ENCODE measurements at places on chromosomes 6 and 20.

DNA sequence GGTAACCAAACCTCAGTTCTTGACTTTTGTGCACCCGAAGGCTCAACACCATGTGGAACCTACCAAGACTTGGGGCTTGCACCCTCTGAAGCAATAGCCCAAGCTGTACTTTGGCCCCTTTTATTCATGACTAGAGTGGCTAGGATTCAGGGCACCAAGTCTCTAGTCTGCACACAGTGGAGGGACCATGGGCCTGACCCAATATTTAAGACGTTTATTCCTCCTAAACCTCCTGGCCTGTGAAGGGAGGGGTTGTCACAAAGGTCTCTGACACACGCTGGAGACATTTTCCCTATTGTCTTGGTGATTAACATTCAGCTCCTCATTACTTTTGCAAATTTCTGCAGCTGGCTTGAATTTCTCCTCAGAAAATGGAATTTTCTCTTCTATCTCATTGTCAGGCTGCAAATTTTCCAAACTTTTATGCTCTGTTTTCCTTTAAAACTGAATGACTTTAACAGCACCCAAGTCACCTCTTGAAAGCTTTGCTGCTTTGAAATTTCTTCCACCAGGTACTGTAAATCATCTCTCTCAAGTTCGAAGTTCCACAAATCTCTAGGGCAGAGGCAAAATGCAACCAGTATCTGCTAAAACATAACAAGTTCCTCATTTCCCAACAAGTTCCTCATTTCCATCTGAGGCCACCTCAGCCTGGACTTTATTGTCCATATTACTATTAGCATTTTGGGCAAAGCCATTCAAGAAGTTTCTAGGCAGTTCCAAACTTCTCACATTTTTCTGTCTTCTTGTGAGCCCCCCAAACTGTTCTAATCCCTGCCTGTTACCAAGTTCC lies 481.4 kb upstream of the BTBD3 start:
- no peak for DNase-seq

- DNase-seq = no peak
Observed at GRCh38 chr20:29790510-29790909, 1467.0 kb upstream of the DEFB115 start.

DNA sequence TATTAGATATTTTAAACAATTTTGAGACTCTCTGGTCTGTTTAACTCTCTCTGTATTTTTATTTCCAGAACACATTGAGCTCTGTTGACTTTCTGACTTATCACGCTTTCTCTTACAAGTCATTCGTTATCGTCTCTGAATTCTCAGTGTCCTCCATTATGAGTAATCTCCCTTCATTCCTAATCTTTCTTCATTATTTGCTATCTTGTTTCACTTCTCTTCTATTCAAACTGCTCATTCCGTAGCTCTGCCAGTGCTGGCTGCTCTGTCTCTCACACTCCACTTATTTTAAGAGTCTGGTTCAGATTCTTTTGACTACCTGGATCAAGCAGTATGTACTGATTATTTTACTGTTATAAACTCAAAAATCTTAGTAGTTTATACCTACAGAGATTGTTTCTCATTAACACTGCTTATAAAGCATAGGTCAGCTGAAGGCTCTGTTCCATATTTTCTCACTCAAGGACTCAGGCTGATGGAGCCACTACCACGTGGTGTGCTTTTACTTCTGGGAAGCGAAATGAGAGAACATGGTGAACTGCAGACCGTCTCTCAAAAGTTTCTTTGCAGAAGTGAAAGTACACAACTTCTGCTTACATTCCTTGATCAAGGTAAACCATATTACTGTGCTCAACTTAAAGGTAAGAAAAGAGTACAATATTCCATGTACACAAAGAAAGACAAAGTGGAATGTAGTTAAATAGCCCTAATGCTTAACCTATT lies 485.2 kb downstream of the GRIK2 start:
- DNase-seq = no peak

DNA sequence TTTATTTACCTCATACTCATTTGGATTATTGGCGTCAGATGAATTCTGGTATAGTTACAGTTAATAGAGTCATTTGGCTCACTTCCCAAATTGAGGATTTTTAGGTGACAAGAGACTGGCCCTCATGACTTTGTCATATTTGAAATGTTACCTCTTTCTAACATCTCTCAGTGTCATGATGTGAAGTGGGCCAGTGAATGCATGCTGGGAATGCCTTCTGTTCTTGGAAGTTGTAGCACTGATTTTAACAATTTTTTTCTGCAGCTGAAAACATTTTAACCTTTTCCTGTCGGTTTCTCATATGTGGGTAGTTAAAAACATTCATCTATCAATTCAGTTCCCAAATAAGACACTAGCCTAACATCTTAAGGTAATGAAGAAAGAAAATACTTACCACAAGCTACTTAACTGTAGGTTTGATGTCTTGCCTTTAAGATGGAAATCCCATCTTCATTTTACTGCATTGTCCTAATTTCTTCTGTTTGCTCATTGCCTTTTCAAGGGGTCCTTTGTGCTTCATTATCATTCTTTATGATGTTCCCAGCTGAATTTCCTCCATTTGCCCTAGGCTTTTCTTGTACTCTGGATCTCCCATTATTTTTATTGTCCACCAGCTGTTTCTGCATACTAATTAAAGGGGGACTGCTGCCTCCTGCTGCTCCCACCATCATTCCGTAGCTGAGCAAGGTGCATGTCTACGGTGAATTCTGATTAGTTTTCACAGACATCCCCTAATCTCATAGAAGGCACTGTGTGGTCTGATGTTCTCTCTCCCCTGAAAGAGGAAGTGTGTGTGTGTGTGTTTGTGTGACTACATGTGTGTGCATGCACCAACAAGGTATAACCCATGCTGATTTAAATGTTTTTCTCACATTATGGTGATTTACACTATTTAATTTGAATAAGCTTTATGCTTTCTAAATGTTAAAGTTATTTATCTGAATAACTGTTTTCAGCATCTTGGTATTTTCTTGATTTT lies 109.5 kb downstream of the B3GAT2 start:
- DNase-seq = no peak

DNA sequence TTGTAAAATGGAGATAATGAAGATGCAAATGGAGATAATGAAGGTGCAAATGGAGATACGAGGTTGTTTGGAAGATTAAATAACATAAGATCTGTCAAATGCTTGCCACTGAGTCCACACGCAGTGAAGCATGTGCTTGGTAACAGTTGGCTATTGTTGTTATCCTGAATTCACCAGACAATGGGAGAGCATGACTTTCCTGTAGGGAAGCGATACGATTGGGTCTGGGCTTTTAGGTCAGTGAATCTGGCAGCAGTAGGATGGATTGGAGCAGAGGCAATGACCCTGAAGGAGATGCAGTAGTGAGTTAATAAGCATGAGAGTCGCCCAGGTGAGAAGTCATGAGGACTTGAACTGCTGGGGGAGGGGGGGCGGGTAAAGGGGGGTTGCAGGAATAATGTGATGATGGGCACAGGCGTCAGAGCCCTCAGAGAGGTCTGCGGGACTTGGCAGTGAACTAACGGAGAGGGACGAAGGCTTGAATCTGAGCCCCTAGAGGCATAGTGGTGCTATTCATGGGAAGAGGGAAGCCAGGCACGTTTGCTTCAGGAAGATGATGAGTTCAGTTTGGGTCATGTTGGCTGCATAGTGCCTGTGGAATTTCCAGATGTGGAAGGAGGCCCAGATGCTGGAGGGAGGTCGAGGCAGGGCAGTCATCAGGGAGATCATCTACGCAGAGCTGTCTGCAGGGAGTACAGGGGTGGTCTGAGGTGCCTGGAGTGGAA lies 55.4 kb downstream of the ZDHHC14 start:
- DNase-seq = no peak

DNA sequence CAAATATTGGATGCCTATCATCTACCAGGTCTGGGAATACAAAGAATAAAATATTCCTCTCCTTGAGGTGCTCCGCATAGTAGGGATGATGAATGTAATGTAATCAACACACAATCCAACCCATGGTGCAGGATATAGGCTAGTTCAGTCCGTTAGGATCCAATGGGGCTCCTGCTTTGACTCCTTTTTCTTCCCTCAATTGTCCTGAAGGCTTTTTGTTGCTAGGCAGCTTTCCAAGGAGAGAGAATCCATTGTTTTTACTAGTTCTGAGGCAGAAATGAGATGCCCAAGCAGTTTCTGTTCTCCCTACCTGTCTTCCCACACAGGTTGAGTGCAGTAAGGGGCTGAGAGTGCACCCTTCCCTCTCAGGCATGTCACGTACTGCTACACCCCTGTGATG lies 12.1 kb downstream of the WRNIP1 start:
- no peak for DNase-seq

- DNase-seq = peak; percentile 36
Observed at GRCh38 chr6:161694995-161695394, 421.1 kb upstream of the AGPAT4 start.

GRCh38 chr6:38501931-38502330 lies 137.8 kb downstream of the BTBD9 start:
- no peak for DNase-seq

DNA sequence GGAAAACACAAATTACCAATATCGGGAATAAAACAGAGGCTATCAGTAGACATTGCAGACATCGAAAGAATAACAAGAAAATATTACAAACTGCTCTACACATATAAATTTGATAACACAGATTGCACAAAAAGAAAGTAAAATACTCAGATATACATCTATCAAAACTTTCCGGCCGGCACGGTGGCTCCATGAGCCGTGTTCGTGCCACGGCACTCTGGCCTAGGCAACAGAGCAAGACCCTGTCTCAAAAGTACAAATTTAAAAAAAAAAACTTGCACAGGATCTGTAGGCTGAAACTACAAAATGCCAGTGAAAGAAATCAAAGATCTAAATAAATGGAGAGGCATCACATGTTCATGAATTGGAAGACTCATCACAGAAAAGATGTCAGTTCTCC lies 49.4 kb downstream of the SNX5 start:
- no peak for DNase-seq

DNA sequence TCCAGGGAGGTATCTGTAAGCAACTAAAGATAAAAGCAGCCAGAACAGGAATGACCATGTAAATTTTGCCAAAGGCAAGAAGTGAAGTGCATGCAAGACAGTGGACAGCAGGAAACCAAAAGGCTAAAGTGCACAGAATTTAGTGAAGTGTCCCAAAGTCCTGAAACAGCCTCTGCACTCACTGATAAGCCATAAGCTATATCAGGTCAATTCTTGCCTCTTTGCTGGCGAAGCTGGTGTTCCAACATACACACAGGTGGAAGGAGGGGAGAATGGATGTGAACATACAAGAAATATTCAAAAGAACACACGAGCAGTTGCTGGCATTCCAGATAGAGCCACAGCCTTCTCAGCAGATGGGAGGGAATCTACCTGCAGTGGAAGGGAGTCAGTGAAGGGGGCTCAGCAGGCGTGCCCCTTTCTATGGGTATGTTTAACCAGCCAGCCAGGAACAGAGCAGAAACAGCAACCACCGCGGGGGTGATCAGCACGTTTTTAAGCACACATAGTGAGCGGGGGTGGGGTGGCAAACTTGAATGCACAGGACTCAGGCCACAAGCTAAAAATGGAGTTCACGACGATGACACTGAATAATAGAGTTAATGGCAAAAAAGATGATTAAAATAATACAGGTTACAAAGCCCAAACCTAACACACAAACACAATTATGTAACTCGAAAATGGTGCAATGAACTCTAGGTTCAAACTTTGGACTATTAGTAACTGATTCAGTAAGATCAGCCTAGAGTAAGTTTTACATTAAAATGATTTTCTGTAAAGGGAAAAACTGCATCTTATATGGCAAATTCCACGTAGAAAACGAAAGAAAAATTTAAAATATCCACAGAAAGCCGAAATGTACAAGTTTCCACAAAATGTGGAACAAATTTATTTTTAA lies 1.2 kb downstream of the ECI2 start:
- DNase-seq = peak; percentile 52

DNA sequence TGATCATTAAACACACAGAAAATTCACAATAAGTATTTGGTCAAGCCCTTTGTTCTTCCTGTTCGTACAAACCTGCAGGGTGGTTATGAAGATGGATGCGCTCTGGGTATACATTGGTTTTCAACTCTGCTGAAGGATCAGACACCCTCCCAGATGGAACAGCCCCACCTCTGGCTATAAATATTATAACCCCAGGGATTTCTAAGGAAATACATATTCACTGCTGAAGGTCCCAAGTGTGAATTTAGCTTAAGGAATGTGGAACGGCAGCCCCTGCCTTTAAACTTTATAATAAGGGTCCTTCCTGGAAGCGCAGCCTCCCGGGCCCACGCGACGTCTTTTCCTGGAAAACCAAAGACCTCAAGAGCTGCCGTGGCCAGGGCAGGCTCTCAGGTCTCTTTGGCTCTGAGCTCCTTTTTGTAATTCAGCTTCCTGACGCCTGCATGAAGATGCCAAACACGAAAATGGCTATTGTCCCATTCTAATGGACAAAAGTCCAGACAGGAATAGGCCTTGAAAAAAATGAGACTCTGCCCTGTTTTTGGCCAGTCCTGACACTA lies 172.4 kb upstream of the SSTR4 start:
- DNase-seq = peak; percentile 9

GRCh38 chr20:59632541-59633113 lies 28.3 kb downstream of the PHACTR3 start:
- DNase-seq = no peak

DNA sequence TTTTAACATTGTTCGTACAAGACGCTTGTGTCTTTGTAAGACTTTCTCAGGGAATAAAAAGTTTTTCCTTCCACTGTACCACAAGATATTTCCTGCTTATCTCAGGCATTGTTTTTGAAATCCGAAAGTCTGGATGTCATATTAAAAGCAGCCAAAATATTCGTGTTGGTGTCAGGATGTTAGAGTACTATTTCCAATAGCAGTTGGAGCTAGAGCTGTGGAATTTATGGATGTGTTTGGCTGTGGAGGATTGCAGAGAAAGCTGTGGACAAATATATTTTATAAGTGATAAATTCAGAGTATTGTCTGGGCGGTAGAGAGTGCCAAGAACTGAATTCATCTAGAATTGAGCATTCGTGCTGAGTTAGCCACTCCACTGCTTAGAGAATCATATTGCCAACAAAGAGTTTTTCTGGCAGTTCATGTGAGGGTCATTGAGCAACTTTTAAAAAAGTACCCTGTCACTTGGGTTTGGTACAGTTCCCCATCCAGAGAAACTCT lies 57.7 kb downstream of the ZDHHC14 start:
- no peak for DNase-seq

All from M059J (cell line).